ENCODE measurements at places on chromosomes 12 and 14. TPM values are rescaled to one million over a fixed set of nuclear protein-coding genes. Genes with fewer than 3 reads are reported as not detected.

GRCh38 chr12:80593766-80594165, 113.7 kb upstream of the MYF6 start:
- no peak for DNase-seq

DNA sequence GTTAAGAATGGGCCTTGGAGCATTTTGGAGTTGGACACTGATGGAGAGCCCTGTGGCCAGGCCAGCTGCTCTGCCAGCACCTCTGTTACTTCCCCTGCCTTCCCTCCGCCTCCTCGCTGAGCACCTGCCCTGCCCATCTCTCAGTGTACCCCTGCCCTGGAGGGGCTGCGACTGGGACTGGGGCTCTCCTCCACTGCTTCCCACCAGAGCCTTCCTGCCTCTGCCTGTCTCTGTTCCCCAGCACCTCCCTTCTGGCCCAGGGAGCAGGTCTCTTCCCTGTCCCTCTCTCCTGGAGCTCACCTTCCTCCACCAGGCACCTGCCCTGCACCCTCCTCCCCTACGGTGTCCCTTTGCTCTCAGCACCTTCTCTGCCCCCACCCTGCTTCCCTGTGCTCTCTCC, 62.1 kb downstream of the WDR20 start:
- no peak for DNase-seq

- no peak for DNase-seq
These were observed 113.4 kb downstream of the RALGAPA1 start for GRCh38 chr14:35695647-35696046.

PLEKHG7 gene
- not detected for total RNA-seq

KRT79 gene
- total RNA-seq = not detected

DNA sequence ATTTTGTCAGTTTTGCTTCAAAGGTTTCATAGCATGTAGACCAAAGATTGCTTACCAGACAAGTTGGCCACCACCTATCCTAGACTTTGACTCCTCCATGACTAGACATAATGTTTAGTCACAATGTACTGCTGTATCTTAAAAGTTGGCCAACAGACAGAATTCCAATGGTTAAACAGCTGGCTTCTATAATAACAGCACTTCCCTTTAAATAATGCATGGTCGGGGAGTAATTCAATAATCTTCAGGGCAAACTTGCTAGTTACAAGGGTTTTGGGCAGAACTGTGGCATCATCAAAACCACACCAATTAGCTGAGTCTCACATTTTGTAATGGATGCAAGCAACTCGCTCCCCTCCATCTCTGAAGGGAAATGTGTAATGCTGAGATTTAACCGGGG, 56.9 kb downstream of the IGF1 start:
- DNase-seq = no peak

DNA sequence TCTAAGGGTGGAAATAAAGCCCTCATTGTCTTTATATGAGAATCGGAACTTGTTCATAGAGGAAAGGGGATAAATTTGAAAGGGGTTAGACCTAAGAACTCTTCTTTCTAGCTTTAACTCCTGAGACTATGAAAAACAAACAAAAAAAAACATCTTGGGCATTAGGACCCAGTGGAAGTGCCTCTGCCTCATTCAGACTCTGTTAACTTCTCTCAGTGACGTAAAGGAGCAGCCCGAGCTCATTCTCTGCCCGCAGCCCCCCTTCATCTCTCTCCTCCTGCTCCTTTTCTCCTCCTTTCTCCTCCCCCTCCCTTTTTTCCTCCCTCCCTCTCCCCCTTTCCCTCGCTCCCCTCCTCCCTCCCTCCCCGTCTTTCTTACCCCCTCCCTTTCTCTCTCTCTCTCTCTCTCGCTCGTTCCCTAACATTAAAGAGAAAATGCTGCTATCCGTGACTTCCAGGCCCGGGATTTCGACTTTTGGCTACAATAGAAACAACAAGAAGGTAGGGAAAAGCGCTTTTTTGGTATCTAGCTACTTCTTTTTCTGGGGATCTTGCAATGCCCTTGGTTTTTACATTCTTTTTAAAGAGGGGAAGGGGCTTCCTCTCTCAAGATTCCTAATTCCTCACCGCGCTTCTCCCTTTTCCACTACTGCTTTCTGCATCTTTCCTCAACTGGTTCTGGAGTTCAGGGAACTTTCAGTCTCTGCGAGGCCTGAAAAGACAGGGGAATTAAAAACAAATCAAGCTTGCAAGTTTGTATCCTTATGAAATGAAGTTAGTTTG, at the start of gene RBMS2:
Gene RBMS2, plus strand, starts transcription at position 231 of the 782 bp plus-strand sequence. Its CDS starts 204 bp downstream, at position 435.
- peak; percentile 58 for DNase-seq

IL22 gene
- total RNA-seq = 0.42 TPM

- no peak for DNase-seq
These were observed 2.3 kb upstream of the DUSP6 start for GRCh38 chr12:89354612-89355067.

DNA sequence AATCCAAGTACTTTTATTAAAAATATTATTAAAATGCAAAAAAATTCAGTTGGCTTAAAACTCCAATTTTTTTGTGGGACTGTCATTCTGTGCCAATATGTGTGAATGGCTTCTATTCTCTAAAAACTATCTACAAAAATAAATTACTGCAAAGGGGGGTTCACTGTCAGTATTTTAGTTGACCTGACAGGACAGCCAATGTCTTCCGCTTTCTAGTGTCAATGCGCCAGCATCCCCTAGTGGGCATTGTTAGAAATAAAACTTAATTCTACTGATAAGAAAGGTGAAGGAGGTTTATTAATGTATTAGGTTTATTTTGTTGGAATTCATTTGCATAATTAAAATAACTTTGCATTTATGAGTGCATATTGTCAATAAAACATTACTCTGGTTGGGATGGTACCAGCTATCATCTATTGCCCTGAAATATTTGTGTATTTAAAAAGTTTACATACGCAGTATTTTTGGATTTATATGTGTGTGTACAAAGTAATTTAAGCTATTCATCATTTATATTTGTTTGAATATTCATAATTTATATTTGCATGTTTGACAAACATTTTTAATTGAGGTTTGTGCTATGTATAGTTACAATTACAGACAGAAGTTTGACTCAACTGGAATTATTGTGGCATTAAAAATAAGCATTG, 527.2 kb downstream of the FLRT2 start:
- peak; percentile 34 for DNase-seq

DNA sequence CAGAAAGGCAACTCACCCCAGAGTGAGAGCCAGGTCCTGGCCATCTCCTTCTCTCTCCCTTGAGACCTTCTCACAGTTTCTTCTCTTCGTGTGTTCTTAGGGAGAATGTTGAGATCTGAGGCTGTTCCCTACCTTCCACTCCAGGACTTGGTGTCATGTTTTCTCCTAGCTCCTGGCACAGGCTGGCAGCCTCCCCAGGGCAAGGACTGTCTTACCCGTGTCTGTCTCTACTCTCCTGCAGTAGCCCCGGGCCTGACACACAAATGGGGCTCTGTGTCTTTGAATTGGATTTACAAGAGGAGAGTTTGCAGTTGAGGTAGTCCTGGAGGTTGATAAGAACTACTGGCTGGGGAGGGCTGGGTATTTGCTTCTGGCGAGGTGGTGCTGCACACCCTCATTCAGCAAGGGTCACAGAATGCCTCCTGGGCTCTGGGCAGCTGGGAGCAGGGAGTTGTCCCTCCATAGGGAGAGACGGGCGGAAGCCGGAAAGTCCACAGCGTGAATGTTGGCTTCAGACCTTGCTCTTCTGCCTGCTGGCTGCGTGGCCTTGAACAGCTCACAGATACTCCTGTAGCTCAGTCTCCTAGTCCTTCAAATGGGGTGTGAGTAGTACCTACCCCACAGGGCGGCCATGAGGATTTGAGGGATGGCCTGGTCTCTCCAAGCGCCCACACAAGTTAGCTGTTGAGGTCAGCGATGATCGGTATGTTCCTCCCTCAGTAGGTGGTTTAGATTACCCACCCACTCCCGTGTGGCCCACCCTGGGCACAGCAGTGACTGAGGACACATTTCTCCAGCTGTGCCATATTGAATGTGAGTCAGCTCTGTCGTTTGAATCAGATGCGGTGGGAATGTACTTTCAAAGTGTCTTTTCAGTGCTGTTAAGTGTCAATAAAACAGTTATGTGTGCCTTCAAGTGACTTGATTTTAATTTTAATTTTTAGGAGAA, 10.2 kb downstream of the EP400 start:
- no peak for DNase-seq

- DNase-seq = no peak
These were observed 141.9 kb downstream of the KCNA5 start for GRCh38 chr12:5185435-5186069.

FAM90A1 gene
- not detected for total RNA-seq

DNA sequence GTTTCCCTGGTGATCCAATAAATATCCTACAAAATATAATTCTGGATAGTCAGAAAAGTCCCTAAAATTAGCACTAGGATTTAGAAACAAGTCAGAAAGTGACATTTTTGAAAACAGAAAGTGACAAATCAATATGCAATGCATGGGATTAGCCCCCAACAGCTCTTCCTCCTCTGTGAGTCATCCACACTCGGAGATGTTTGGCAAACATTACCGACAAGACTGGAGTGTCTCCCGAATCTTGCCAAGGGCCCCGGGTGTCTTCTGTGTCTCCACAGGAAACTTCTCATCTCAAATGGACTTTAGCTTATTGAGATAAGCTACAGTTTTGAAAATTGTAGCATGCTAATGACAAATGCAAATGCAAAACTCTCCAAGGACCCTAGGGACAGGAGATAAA, 398.9 kb upstream of the CCDC196 start:
- DNase-seq = no peak

CLEC1A gene
- not detected for total RNA-seq

GRCh38 chr14:59244581-59244980, 56.1 kb downstream of the DAAM1 start:
- DNase-seq = no peak
